ENCODE measurements at places on chromosomes 16 and 17. TPM values are rescaled to one million over a fixed set of nuclear protein-coding genes. Genes with fewer than 3 reads are reported as not detected.

Gene TOM1L1
- 54.8 TPM for total RNA-seq

Gene NPIPA2
- total RNA-seq = not detected

Gene EPX
- 0.27 TPM for total RNA-seq

Gene LYRM9
- 8.6 TPM for total RNA-seq

Gene RNU2-1
- not detected for total RNA-seq

Gene CSH2
- not detected for total RNA-seq
